ENCODE measurements at places on chromosomes 3 and 15.

- no peak for DNase-seq
Measured at GRCh38 chr3:71688121-71688520, 37.1 kb downstream of the EIF4E3 start.

GRCh38 chr3:140726066-140726465 is 48.2 kb downstream of the TRIM42 start:
- no peak for DNase-seq

- DNase-seq: no peak
Measured at GRCh38 chr3:112654492-112654891, 13.5 kb upstream of the CCDC80 start.

DNA sequence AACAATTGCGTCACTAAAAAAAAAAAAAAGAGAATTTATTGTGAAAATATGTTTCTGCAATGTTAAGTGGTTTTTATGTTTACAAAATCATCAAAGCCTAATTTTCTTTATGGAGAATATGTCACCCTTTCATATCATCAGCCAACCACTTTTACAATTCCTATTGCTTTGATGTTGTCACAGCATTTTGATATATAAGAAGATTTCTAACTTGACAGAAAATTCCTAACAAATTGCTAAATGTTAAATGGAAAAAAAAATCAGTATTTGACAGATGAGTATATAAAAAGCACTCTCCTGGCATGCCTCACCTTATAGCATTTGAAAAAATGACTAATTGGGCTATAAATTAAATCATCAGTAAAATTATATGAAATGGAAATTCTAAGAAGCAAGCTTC is 1457.3 kb upstream of the ALCAM start:
- no peak for DNase-seq

DNA sequence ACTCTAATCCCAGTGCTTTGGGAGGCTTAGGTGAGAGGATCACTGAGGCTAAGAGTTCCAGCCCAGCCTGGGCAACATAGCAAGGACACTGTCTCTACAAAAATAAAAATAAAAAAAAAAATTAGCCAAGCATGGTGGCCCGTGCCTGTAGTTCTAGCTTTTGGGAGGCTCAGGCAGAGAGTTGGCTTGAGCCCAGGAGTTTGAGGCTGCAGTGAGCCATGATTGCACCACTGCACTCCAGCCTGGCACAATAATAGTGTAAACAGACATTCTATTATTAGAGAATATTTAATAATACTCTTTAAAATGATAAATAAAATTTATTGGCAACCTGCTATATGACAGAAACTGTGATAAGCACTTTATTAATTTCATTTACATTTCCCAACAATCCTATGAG is 908.9 kb downstream of the TUSC7 start:
- no peak for DNase-seq
